ENCODE measurements at places on chromosomes 3 and 15.

DNA sequence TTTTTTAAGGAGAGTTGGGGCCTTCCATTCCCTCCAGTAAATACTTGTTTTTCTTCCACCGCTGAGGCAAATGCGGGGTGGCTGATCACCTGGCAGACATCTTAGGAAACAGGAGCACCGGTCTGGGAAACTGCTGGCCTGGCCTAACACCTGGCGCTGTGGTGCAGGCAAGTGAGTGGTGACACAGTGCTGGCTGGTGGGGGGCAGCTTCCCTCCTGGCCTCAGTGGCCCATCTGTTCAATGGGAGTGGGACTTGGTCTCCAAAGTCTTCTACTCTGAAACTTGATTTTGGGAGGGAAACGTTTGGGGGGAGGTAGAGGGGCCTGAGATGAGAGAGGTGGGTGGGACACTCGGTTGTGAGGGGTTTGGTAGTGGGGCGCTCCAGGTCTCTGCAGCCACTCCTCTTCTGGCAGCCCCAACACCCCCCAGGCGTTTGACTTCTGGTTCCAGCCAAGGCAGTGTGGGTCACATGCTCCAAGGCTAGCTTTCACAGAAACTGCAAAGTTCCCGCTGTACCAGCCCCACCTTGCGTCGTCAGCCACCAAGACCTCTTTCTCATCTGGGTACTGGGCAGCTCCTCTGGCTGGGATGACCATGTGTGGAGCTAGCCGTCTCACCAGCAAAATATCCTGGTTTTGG, 4.7 kb downstream of the GHRL start:
- DNase-seq = no peak

DNA sequence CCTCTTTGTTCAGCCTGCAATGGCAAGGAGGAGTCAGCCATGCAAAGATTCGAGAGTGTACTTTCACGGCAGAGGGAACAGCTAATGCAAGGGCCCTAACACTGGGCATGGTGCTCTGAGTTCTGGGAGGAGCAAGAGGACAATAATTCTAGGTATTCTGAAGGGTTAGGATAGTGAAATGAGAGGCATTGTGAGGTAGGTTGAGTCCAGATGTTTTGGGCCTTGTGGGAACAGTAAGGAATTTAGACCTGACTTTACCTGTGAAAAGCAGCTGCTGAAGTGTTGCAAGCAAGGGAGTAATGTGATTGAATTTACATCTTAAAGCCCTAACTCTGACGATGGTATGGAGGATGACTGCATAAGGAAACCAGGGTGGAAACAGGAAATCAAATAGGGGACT, 211.6 kb downstream of the CNTN3 start:
- no peak for DNase-seq

GRCh38 chr3:119120480-119120879, 25.5 kb upstream of the TEX55 start:
- no peak for DNase-seq

DNA sequence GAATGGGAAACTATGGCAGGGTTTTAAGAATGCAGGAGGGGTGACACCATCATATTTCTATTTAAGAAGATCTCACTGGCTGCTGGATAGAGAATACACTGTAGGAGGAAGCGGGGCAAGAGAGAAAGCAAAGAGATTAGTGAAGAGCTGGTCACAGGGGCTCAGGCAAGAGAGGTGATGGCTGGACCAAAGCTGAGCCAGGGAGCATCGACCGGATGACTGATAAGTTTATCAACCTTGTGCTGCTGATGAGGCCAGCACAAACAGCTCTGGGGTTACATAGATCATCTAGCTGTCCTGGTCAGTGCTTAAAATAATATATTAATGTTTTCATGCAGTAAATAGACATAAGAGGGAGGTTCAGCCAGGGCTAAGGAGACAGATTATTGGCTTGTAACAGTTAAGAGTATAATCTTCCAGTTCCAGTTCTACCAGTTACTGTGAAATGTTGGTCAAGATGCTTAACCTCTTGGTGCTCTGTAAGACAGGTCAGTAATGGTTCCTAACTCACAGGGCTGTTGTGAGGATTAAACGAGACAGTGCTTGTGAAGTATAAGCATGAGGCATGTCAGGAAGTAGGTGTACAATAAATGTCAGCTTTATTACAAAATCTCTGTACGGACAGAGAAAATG, 201.0 kb upstream of the FEZF2 start:
- DNase-seq = no peak

DNA sequence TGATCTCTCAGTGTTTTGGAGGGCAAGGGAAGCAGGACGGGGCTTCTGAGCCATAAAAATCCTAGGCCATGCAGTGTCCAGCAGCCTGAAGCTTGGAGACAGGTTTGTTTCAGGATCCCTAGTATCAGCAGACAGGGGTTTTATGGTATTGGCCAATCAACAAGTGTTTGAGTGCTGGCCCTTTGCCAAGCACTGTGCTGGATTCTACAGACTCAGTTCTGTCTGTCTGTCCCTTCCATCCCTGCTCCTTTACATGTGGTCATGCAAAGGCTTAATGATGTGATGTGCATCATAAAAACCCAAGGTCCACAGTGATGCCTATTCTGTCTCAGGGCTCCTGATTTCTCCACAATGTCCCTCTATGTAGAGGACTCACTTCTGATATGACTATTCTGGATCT, 184.1 kb downstream of the LRTM1 start:
- DNase-seq = no peak

- no peak for DNase-seq
These were observed 47.4 kb downstream of the ZNF717 start for GRCh38 chr3:75737831-75738493.

DNA sequence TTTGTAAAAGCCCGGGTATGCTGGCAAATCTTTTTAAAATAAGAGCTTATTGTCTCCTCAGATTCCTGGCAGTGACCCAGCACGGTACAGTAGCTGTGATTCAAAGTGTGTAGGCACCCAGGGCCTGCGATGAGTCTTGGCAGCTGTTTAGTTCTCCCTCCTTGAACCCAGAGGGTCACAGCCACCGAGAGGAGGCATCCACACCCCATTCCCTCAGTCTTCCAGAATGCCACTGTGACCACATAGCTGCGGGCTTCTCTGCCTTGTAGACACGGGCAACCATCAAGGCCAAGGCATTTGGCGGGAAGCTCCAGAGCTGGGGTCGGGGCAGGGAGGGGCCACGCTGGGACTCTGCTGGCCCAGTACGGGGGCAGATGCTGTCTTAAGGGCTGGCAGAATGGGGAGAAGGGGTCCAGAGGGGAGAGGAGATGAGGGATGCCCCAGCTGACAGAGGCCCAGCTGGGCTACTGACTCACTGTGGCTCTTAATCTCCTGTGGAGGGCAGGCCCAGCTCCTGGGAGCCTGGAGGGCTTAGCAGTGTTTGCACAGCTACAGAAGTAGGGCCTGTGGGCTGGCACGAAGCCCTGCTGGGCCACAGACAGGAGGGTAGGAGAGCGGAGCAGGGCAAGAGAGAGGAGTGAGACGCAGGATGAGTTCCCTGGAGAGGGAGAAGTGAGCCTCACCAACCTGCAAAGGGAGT, 68.8 kb upstream of the DLG1 start:
- no peak for DNase-seq

DNA sequence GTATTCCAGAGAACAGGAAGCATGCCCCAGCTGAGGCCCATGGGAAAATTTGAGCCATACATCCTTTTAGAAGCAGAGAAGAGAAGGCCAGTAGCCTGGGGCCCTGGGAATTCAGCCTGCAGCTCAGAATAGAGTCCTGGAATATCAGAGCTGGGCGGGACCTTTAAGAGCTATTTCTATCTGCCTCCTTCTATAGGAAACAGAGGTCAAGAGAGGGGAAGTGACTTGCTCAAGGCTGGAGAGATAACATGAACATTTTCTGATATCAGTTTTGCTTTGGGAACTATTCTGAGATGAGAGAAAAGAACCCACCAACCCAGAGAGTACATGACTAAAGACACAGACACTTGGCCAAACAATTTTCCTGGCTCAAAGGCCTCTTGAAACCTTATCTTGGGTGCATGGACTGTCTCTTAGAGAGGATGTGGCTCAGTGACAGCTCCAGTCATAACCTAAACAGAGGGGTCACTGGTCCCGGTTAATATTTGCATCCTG, 26.0 kb downstream of the MASP1 start:
- no peak for DNase-seq

- no peak for DNase-seq
These were observed 22.7 kb downstream of the CRABP1 start for GRCh38 chr15:78362716-78363380.

DNA sequence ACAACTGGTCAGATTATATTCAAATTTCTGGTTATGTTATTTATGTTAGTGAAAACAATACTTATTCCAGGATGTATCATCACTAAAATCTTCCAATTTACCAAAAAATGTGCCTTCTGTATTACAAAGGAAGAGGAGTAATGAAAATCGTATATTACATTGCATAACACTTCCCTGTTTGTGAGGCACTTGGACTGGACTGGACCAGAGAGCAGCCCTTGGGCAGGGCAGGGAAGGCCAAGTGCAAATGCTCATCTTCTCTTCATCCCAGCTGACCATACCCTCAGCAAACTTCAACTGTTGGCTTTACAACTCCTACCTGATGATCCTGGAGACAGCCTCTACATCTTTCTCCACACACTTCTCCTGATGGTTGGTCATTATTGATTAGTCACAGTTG, 285.7 kb upstream of the MME start:
- no peak for DNase-seq

- peak; percentile 31 for DNase-seq
These were observed 10.5 kb upstream of the PIK3CB start for GRCh38 chr3:138845181-138845601.

GRCh38 chr15:25859838-25860645, 3.1 kb downstream of the ATP10A start:
- DNase-seq = no peak

DNA sequence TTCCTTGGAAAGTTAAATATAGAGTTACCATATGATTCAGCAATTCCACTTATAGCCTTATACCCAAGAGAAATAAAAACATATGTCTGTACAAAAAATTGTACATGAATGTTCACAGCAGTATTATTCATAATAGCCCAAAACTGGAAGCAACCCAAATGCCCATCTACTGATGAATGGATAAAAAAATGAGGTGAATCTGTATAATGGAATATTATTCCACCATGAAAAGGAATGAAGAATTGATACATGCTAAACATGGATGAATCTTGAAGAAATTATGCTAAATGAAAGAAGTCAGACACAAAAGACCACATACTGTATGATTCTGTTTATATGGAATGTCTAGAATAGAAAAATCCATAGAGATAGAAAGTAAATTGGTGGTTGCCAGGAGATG, 61.4 kb downstream of the TTC23 start:
- no peak for DNase-seq

DNA sequence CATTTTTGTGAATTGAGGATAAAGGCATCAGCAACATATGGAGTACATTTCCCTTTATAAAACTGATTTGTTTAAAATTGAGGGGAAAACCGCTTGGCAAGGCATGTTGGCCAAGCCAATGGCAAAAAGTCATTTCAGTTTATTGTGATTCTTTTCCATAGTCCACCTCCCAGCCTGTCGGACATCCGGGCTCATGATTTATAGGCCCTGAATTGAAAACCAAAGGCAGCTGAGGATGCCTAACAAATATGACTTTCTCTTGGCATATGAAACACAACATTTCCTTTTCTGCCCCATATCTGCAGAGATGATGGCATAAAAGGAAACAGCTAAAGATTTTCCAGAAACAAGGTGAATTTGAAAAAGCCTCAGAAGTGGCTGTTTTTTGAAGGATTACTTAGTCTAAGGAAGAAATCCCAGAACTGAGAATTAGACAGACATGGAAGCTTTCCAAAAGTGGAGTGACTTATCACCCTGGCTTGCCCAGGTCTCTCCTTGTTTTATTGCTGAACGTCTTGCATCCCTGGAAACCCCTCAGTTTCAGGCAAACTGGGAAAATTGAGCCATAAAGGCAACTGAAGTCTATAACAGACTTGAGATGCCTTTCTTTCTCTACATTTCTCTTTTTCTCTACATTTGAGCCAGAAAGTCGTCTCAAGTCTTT, 74.0 kb downstream of the COL8A1 start:
- DNase-seq = no peak

All from left kidney (tissue), 8 donors.